ENCODE measurements at places on chromosomes 6 and 20.

DNA sequence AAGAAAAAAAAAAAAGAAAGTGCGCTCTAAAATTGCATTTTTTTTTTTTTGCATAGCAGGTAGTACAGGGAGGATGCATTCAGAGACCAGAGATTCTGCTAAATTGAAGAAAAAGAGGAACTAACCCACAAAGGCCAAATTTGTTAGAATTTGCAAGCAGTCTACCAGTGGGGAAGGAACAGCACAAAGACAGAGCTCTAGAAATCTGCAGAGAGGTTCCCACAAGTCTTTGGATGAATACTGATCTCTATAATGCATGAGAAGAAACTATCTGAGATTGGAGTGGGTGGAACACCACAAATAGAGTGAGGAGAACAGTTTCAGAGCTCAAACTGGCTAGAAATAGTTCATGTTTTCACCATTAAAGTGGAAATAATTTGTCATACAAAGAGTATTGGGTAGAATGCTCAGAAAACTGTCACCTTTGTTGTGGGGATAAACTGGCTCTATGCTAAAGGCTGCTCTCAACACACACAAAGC, 79.6 kb upstream of the AHI1 start:
- DNase-seq: no peak

DNA sequence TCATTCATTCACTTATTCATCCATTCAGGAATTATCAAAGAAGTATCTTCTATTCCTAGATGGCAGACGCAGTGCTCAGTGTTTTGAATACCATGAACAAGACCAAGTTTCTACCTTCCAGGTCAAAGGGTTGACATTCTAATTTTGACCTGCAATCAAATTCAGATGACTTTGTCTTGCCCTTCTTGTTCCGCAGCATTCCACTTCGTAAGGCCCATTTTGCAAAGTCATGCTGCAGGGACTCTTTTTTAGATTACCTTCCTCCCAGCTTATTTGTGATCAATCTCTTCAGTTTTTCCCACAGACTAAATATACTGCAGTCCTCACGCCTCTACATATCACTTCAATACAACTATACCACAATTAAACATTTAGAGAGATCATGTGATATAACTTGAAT, 7.1 kb upstream of the TAAR1 start:
- no peak for DNase-seq

DNA sequence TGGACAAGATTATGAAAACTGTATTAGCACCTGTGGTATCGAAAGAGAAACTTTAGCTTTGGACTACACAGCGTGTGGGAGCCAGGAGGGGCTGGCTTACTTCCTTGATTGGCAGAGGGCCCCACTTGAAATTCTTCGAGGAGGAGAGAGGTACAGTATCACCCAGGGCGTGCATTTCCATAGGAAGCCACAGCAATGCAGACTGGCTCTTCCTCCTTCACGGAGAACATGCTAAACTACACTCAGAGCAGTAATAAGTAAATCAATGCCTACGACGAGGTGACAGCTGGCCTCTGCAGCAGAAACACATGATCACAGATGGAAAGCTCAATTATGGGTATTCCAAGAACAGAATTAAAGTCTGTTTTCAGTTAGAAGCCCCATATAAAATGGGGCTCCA, 44.2 kb downstream of the MYLK4 start:
- no peak for DNase-seq

DNA sequence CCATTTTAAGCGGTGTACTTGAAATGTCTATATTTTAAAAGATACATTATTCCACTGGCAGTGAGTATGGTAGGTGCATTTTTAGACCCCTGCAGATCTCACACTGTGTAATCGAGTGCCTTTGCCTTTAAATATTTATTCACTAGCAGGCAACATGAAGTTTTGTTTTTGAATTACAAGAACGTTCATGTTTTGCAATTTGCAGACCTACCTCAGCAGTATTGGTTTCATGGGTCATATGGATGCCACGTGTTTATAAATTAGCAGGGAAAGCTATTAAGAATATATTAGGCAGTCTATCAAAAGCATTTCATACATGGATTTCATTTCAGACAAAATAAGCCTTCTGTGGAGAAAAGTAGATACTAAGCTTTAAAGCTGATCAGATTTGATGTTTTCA, 7.2 kb downstream of the MAP3K4 start:
- no peak for DNase-seq

GRCh38 chr6:34908194-34908593, 19.1 kb downstream of the ANKS1A start:
- no peak for DNase-seq

DNA sequence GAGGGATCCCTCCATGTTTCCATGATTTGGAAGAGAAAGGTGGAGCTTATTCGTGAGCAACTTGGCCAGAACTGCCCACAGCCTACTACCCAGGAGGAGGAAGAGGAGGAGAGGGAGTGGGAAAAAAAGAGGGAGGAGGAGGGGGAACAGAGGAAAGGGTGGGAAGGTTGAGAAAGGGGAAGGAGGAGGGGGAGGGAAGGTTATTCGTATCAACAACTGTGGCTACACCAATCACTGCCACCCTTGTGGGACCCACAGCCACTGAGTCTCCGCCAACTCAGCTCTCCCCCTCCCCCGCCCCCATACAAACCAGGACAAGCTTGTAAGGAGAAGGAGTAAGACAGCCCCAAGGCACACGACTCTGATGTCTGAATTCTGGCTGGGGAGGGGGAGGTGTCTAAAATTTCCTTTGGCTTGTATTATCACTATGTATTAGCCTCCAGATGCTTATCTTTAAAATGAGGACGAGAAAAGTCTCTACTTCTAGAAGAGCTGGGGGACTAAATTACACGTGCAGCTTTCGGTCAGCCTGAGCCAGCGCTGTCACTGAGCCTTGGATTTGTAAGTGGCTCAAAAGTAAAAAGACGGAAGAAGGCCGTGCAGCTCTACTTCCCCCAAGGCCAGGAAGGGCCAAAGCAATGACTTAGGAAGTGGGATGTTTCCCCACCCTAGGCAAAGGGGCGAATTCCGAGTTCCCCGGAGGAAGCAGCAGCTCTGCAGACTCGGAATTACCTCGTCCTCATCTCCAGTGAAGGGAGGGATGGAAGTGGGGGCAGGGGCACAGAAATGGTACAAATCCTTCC, 1.0 kb downstream of the FKBP1A start:
- no peak for DNase-seq

DNA sequence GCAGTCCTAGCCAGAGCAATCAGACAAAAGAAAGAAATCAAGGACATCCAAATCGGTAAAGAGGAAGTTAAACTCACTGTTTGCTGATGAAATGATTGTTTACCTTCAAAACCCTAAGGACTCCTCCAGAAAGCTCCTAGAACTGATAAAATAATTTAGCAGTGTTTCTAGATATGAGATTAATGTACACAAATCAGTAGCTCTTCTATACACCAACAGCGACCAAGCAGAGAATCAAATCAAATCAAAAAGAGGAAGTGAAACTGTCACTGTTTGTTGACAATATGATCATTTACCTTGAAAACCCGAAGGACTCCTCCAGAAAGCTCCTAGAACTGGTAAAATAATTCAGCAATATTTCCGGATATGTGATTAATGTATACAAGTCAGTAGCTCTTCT, 21.7 kb downstream of the SERPINB9 start:
- no peak for DNase-seq

DNA sequence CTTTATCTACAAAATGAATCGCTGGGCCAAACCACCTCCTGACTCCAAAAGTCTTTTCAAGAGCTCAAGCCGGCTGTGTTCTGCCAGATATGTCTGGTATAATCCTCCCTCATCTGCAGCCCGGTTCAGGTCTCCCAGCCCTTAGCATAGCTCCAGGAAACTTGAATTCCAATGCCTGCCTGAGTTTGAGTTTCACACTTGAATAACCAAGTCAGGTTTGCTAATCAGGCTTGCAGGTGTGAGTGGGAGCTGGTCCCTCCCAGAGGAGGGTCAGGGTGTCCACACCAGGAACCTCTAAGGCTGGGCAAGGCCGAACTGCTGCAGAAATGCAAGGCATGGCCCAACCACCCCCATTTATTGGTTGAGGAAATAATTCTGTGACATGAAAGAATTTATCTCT, 96.6 kb downstream of the TMEM242 start:
- DNase-seq: no peak

DNA sequence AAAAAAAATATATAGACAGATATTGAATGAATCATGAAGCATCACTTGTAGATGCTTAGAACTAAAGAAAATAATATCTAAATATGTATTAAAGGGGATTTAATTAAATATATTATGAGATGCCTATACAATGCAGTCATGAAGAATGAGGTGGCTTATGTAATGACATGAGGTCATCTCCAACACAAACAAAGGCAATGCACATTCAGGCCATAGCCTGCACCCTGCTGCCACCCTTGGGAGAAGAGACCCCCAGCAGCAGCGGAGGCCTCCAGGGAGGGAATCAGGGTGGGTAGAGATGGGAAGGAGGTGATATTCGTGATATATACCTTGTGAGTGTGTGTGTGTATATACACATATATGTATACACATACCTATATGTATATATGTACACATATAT, 26.4 kb upstream of the SSTR4 start:
- DNase-seq: no peak

DNA sequence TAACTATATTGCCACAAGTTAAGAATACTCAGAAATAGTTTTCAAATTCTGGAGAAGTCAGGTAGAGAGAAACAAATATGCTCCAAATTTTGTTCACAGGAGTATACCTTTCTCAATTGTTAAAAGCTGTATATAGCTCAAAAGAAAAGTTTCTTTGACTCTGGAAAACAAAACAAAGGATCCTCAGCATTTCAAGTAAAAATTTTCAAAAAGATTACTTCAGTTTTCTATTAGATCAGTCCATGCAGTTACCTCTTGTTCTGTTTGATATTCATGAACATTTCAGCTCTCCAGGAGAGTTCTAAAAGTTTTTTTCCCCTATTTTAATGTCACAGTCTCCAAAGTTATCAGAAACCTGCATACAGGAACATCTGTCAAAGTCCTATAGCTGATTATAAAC, 30.4 kb upstream of the ENTPD6 start:
- DNase-seq: no peak

DNA sequence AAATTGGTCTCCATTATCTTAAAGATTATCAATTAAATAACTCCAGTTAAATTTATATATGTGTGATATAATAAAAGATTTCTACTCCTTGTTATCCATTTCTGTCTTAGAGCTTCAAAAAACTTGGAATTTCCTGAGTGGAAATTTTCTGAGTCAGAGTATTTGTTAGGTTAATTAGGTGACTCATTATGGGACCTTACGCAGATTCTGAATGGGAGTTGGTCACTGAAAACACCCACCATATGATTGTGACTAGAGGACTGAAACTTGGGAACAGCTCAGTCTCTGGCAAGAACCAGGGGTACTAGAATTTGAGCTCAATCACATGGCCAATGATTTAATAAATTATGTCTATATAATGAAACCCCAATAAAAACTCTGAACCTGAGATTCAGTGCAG, 125.4 kb upstream of the HMGCLL1 start:
- no peak for DNase-seq

- no peak for DNase-seq
These were observed 1.8 kb upstream of the HLA-DQB1 start for GRCh38 chr6:32668226-32668747.

GRCh38 chr6:63640062-63640461, 4.5 kb downstream of the PHF3 start:
- no peak for DNase-seq

DNA sequence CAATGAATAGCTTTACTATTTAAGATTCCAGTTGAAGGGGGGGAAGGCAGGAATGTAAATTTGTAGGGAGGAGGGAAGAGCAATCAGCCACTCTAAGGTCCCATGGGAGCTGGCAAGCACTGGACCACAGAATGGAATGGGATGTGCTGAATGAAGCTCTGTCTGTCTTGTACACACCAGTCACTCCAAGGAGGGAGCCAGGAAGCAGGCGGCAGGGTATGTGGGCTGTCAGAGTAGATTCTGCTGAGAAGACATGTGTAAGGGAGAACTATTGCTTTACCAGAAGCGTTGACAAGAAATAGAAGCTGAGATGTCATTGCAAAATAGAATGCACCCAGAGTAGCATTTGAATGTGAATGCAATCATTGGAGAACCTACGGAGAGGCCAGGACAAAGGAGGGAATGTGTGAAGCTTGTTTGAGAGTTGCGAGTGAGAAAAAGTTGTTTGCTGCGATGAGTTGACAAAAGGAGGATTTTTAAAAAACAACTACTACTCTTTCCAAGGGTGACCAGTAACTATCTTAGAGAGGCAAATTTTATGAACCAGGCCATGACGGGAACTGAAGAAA, 25.2 kb upstream of the PDE7B start:
- no peak for DNase-seq

DNA sequence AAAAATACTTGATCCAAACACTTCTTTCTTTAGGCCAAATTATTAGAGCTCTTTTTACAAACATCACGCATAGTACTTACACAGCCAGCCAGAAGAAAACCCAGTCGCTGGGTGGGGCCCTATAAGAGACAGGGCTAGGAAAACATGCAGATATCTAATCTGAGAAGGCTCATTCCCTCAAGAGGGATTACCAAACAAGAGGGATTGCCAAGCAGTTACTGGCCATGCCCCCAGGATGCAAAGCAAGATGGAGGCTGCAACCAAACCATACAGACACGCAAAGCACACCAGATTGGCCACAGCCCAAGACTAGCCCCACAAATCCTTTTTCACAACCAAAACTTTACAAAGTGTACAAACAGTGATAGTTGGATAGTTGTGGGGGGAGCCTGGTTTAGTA, 1235.4 kb upstream of the GJE1 start:
- DNase-seq: no peak

DNA sequence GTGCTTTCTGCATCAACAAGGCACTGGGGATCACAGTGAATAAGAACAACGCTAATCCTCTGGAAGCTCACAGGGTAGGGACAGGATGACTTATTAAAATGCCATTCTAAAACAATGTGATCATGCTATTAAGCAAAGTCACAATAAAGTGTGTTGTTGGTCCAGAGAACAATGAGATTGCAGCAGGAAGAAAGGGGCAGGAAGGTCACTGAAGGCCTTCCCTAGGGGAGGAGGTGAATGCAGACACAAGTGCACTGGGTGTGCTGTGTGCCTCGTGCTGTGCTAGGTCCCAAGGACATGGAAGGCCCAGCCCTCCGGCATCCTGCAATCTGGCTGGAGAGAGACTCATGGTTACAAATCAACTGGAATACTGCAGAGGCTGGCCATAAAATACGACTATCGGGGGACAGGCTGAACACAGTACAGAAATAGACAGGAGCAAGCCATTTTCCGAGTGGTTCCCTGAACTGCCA, 55.7 kb downstream of the LYRM4 start:
- no peak for DNase-seq

DNA sequence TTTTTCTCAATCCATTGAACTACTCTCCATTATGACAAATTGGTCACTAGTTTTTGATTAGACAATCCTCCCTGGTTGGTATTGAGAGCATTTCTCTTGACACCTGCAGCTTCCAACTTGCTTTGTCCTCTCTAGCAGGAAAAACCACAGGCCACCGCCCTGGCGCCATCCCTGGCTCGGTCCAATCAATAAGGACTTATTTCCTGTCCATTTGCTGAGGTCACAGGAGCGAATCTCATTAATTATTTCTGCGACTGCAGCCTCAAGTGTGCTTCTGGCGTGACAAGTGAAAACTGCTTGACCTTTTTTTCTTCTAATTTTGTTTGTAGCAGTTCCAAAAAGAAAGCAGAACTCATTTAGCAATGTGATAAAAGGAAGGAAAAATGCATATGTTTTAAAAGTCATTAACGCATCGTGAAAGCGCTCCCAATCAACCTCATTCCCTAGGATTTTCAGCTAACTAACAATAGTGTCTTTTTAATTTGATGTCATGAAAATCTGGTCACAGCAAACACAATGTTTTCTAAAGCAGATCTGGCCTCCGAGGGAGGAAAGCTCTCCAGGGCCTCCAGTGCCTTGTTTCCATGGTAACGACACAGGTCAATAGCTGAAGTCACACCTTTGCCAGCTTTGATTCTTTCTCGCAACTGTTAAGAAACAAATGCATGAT, 39.0 kb upstream of the BEND3 start:
- DNase-seq: no peak

GRCh38 chr6:138931660-138932059, 56.4 kb downstream of the REPS1 start:
- no peak for DNase-seq
